ENCODE measurements at places on chromosomes 5 and 9. TPM values are rescaled to one million over a fixed set of nuclear protein-coding genes. Genes with fewer than 3 reads are reported as not detected.

Gene C9
- total RNA-seq, result not detected

Gene EPB41L4B
- total RNA-seq, result not detected

Gene CDKN2B
- total RNA-seq, result 1.4 TPM

Gene SCGB3A2
- not detected for total RNA-seq

Gene TTC1
- 44.0 TPM for total RNA-seq

Gene CD180
- total RNA-seq, result 0.69 TPM

Gene RRAGA
- total RNA-seq, result 51.8 TPM

Gene MARCHF11
- total RNA-seq, result not detected
